ENCODE measurements at places on chromosomes 2 and 18. TPM values are rescaled to one million over a fixed set of nuclear protein-coding genes. Genes with fewer than 3 reads are reported as not detected.

DNA sequence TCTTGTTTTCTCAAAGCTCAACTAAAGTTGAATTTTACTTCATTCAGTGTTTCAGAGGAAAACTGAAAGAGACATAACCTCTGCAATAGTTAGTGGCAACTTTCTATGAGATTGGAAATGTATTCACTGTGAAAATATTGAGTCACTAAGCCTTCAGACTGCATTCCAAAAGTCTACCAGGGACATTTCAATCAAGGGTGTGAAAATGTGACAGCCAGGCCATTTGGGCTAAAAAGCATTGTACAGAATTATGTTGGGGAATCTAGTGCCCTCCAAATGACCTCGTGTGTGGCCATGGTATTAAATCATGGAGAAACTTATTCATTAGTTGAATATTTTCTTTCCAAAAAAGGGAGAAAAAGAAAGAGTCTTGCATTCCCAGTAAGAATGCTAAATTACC, 251.9 kb downstream of the GRB14 start:
- H3K36me3 ChIP-seq = no peaks in the 10 kb centered on the region
- H3K27ac ChIP-seq = no peak overlapping the region
- 0 out of 2 replicates have a peak, but pooled peaks cover 4% of the 10 kb centered on the region for H3K27me3 ChIP-seq
- DNase-seq = no peak
- H3K4me3 ChIP-seq = no peak overlapping the region

Gene ALPG
- total RNA-seq = 0.18 TPM

Gene CD28
- total RNA-seq = not detected

DNA sequence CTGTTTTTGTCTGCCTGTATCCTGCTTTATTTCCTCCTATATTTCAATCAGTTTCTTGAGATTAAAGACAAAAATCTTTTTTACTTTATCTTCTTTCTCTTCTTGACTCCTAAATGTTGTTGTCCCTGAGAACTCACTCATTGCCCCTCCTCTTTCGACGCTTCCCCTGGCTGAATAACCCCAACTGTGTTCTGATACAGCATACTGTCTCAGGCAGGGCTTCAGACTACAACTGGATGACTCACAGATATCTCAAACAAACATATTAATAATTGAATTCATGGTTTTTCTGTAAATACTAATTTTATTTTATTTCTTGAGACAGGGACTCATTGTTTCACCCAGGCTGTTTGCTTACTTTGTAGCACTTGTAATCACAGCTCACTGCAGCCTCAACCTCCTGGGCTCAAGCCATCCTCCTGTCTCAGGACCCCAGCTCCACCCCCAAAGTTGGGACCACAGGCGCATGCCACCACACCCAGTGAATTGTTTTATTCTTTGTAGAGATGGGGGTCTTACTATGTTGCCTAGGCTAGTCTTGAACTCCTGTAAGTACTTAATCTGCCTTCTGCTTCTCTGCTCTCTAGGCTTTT, 9.4 kb downstream of the ITGAV start:
- H3K36me3 ChIP-seq = peaks cover 4% of the 10 kb centered on the region
- no peak overlapping the region for H3K27ac ChIP-seq
- H3K27me3 ChIP-seq = no peaks in the 10 kb centered on the region
- DNase-seq = no peak
- no peak overlapping the region for H3K4me3 ChIP-seq

- no peaks in the 10 kb centered on the region for H3K4me1 ChIP-seq
- no peak for DNase-seq
- peaks cover 7% of the 10 kb centered on the region for H3K36me3 ChIP-seq
- no peaks in the 10 kb centered on the region for H3K27me3 ChIP-seq
- H3K4me3 ChIP-seq = no peak overlapping the region
- H3K27ac ChIP-seq = no peak overlapping the region
Measured at GRCh38 chr18:22961156-22961555, 28.0 kb downstream of the RBBP8 start.

DNA sequence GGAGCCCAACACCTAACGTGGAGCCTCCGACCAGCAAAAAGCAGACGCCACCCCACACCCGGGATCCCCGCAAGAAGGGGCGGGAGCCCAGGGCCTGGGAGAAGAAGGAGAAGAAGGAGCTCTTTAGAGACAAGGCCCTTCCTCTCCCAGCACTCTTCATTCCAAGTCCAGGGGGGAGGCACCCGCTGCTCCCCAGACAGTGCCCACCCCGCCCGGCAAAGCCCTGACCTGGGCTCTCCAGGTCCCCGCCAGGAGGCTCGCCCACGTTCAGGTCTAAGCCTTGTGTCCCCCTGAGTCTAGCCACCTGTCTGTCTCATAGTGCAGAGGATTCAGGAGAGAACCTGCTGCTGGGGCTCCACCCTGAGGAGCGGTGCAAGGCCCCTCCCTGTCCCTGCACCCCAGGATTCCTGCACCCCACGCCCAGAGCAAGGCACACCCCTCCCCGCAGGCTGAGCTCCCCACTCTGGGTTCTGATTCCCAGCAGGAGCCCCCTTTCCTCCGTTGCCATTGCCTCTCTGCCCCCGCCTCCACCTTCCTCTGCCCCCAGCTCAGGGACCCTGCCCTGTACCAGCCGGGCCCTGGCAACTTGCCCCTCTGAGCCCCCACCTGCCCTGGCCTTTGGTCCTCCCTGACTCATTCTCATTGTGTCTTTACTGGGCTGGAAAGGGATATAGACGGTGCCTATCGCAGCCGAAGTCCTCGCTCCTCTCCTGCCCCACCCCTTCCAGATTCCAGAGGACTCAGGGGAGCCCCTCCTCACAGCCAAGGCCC, 33.5 kb upstream of the GPC1 start:
- no peaks in the 10 kb centered on the region for H3K27me3 ChIP-seq
- H3K4me3 ChIP-seq = no peak overlapping the region
- H3K4me1 ChIP-seq = no peaks in the 10 kb centered on the region
- DNase-seq = no peak
- H3K36me3 ChIP-seq = no peaks in the 10 kb centered on the region
- H3K27ac ChIP-seq = no peak overlapping the region

DNA sequence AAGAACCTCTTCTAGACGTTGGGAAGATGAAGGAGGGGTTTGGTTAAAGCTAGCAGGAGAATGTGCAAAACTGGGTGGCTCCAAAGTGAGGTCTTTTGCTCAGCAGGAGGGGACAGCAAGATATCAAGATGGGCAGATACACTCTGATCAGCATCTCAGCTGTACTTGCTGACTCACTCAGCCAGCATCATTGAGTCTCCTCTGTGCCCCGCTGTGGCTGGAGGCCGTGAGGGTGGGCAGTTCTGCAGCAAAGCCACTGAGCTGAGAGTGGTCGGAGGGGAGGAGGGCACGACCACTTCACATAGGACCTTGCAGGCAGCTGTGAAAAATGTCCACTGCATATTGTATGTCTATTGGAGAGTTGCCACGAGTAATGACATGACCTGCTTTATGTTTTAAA, 152.0 kb downstream of the CAPN13 start:
- H3K27ac ChIP-seq = no peak overlapping the region
- no peaks in the 10 kb centered on the region for H3K36me3 ChIP-seq
- DNase-seq = no peak
- H3K4me1 ChIP-seq = no peaks in the 10 kb centered on the region
- H3K27me3 ChIP-seq = no peaks in the 10 kb centered on the region

Gene RGPD4
- not detected for total RNA-seq

- no peaks in the 10 kb centered on the region for H3K27me3 ChIP-seq
- H3K27ac ChIP-seq = no peak overlapping the region
- peaks cover 11% of the 10 kb centered on the region for H3K4me1 ChIP-seq
Measured at GRCh38 chr2:46366668-46367052, 69.5 kb downstream of the EPAS1 start.

- H3K4me1 ChIP-seq = no peaks in the 10 kb centered on the region
- DNase-seq = no peak
- H3K27ac ChIP-seq = no peak overlapping the region
- no peak overlapping the region for H3K4me3 ChIP-seq
- peaks cover 9% of the 10 kb centered on the region for H3K27me3 ChIP-seq
Measured at GRCh38 chr18:26956863-26957262, 91.4 kb upstream of the AQP4 start.

Gene SATB2
- 5.1 TPM for total RNA-seq

Gene ST3GAL5
- 0.87 TPM for total RNA-seq

Gene RIT2
- not detected for total RNA-seq

DNA sequence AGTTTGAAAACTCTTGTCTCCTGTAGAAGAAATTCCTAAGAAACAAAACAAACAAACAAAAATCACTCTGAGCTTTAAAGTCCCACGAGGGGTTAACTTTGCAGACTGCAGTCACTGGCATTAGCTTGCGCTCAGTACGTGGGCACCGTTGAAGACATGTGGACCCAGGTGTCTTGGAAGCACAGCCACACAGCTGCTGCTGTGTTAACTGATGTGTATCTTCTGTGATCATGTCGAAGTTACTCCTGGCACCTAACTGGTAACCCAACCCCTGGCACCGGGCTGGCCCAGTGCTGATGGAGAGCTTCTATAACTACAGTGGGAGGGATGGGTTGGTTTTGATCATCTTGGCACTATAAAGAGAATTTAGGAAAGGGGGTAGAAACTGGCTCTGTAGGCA, 51.6 kb upstream of the FHL2 start:
- DNase-seq = no peak
- no peaks in the 10 kb centered on the region for H3K36me3 ChIP-seq

DNA sequence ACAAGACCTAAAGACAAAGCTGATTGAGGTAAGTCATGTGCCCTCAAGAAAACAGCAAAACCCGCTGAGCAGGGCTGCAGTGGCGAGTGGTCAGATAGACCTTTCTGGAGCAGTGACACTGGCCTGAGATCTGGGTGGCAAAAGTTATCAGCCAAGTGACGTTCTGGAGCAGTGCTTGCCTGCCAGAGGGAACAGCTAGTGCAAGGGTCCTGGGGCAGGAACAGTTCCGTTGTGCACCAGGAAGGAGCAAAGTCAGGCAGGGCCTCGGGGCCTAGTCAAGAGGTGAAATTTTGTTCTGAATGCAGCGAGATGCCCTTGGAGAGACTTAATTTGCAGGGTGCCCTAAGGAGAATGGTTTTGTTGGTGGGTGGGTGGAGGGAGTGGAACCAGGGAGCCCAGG, 67.0 kb downstream of the SH3BP4 start:
- no peak overlapping the region for H3K27ac ChIP-seq
- H3K4me3 ChIP-seq = no peak overlapping the region
- no peaks in the 10 kb centered on the region for H3K27me3 ChIP-seq
- peaks cover 7% of the 10 kb centered on the region for H3K36me3 ChIP-seq
- peaks cover 34% of the 10 kb centered on the region for H3K4me1 ChIP-seq
- no peak for DNase-seq

GRCh38 chr2:61328707-61329251, 142.1 kb downstream of the USP34 start:
- H3K4me1 ChIP-seq = peaks cover 10% of the 10 kb centered on the region
- H3K36me3 ChIP-seq = peaks cover 23% of the 10 kb centered on the region
- H3K4me3 ChIP-seq = no peak overlapping the region
- peak; percentile 90 for DNase-seq

GRCh38 chr2:134657650-134658250, 61.0 kb downstream of the TMEM163 start:
- no peaks in the 10 kb centered on the region for H3K27me3 ChIP-seq
- no peak overlapping the region for H3K4me3 ChIP-seq
- peak; percentile 57 for DNase-seq
- H3K36me3 ChIP-seq = no peaks in the 10 kb centered on the region
- H3K4me1 ChIP-seq = no peaks in the 10 kb centered on the region
- no peak overlapping the region for H3K27ac ChIP-seq

Gene CDK15
- 2.4 TPM for total RNA-seq

Gene PTPRM
- total RNA-seq = 45.6 TPM

Gene PFN4
- total RNA-seq = 0.44 TPM

GRCh38 chr2:24743924-24744323, 49.3 kb downstream of the PTRHD1 start:
- H3K4me3 ChIP-seq = no peak overlapping the region
- H3K36me3 ChIP-seq = no peaks in the 10 kb centered on the region
- H3K4me1 ChIP-seq = peaks cover 7% of the 10 kb centered on the region

Gene KCNJ3
- not detected for total RNA-seq

DNA sequence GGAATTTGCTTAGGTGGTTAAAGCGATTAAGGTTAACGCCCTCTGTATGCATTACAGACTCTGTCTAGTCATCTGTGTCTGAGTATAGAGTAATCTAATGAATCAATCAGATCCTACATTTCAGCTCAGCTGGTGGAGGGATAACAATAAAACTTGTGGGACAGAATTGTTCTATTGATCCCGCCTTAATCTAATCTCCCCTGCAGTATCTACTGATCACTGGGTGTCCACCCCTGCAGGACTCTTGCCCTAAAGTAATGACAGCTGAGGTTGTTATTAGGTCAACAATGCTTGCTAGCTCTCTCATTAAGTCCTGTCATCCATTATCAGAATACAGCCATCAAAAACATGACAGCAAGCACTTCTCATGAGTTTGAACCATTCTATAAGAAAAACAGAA, 462.6 kb upstream of the TMEFF2 start:
- DNase-seq = no peak
- H3K27me3 ChIP-seq = no peaks in the 10 kb centered on the region
- H3K27ac ChIP-seq = no peak overlapping the region
- H3K36me3 ChIP-seq = no peaks in the 10 kb centered on the region

DNA sequence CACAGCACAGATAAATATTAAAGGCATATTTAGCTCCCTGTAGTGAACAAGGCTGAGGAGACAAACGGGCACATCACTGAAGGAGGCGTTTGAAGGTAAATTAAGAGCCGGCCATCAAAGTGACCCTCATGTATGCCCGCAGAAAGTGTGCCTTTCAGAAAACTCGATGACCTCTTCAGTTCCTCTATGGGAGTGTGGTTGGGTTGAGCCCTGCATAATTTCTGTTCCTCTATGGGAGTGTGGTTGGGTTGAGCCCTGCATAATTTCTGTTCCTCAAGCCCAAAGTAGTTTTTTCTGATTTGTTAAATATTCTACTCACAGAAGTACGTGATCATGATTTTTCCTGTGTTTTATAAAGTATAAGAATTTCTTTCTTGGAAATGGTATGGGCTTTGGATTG, 568.5 kb downstream of the TSN start:
- H3K4me3 ChIP-seq = no peak overlapping the region
- DNase-seq = no peak
- no peaks in the 10 kb centered on the region for H3K36me3 ChIP-seq
- no peak overlapping the region for H3K27ac ChIP-seq
- no peaks in the 10 kb centered on the region for H3K4me1 ChIP-seq

DNA sequence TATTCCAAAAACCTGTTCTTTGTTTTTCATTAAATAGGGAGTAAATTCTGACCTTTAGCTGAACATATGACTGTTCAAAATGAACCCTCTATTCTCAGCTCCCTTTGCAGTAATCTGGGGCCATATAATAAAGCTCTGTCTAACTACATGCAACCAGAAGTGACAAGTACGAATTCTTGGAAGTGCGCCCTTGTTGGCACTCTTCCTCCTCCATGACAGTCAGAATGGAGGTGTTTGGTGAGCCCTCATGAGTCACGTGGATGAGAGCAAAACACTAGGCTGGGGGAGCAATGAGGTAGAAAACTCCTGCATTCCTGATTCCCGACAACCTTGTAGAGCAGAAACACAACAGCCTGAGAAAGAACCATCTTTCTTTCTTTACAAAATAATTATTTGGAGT, 552.9 kb downstream of the FBXO15 start:
- no peak overlapping the region for H3K27ac ChIP-seq
- H3K27me3 ChIP-seq = no peaks in the 10 kb centered on the region
- no peak overlapping the region for H3K4me3 ChIP-seq
- no peaks in the 10 kb centered on the region for H3K4me1 ChIP-seq
- no peaks in the 10 kb centered on the region for H3K36me3 ChIP-seq
- DNase-seq = no peak

Gene CCDC88A
- total RNA-seq = 21.6 TPM

Gene CHN1
- 9.2 TPM for total RNA-seq
